Upper lobe of left lung (tissue), 6 donors: ENCODE measurements at places on chromosomes 1 and 21.

DNA sequence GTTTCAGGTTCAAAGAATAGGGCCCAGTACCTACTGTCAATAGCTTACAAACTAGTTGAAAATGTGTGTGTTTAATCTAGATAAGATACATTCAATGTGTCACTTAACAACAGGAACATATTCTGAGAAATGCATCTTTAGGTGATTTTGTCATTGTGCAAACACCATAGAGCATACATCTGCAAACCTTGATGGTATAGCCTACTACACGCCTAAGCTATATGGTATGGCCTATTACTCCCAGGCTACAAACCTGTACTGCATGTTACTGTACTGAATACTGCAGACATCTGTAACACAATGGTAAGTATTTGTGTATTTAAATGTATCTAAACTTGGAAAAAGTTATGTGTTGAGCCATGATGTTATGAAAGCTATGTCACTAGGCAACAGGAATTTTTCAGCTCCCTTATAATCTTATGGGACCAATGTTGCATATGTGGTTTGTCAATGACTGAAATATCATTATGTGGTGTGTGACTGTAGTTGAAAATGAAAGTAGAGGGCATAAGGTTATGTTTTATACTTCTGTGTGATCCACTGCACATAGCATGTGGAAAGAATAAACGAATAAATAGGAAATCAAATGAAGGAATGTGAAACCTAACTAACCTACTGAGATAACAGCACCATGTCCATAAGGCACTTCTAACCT lies 129.0 kb upstream of the CAMK1G start:
- no peak for DNase-seq

- DNase-seq, result no peak
Measured at GRCh38 chr1:231606712-231607111, 19.9 kb upstream of the DISC1 start.

- DNase-seq, result no peak
Measured at GRCh38 chr1:184650177-184650866, 104.3 kb downstream of the EDEM3 start.

DNA sequence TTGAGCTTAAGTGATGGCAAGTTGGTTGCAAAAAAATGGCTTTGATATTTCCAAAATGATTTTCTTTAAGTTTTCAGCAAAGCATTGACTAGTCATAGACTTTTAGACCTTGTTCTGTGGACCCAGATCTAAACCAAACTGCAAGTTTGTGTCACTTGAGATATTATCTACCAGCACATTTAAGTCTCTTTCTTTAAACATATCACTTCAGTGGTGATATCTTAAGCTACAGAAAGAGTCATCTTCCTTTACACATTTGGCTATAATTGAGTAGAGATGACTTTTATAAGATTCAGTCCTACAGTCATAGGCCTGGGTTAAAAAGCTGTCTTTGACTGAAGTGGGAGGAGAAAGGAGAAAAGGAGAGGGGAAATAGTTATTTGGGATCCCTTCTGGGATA lies 95.2 kb downstream of the RUNX1 start:
- DNase-seq, result no peak

- no peak for DNase-seq
Measured at GRCh38 chr1:178724376-178724727, 692 bp upstream of the RALGPS2 start.

DNA sequence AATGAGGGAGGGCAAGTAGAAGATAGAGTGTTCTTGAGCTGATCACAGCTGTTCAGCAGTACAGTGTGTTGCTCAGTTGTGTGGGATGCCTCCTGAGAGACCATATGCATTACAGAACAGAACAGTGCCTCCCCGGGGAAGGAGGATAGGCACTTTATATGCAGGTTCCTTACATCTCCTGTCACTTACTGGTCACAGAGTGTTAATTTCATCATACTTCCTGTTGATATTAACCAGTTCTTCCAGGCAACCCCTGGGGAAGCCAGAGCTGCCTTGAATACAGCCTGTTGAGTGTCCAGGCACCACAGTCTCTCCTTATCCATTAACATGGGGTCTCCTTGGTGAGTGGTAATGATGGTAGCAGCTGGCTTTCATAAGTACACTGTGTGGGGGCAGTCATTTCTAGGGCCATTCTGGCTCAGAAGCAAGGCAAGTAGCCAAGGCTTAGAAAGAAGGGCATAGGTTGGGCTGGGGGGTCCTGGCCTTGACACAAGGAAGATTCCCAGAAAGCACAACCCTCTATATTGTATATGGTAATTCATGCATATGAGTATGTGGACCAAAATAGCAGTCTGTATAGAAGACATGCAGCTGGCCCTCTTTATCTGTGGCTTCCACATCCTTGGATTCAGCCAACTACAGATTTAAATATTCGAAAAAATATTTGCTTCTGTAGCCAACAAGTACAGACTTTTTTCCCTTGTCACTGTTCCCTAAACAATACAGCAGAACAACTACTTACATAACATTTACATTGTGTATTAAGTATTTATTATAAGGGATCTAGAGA lies 142.4 kb downstream of the ZP4 start:
- no peak for DNase-seq

- peak; percentile 62 for DNase-seq
Measured at GRCh38 chr1:54016343-54017282, 1.4 kb downstream of the LDLRAD1 start.
